ENCODE measurements at places on chromosomes 7 and 10.

- DNase-seq = peak; percentile 69
- no peak overlapping the region for H3K4me3 ChIP-seq
- no peaks in the 10 kb centered on the region for H3K36me3 ChIP-seq
- peaks cover 10% of the 10 kb centered on the region for H3K27me3 ChIP-seq
These were observed 173.9 kb upstream of the SP4 start for GRCh38 chr7:21253740-21254687.

GRCh38 chr10:17427666-17428350, 26.6 kb downstream of the ST8SIA6 start:
- H3K4me3 ChIP-seq = no peak overlapping the region
- H3K27me3 ChIP-seq = no peaks in the 10 kb centered on the region
- no peak for DNase-seq
- H3K27ac ChIP-seq = no peak overlapping the region
- H3K36me3 ChIP-seq = peaks cover 6% of the 10 kb centered on the region

DNA sequence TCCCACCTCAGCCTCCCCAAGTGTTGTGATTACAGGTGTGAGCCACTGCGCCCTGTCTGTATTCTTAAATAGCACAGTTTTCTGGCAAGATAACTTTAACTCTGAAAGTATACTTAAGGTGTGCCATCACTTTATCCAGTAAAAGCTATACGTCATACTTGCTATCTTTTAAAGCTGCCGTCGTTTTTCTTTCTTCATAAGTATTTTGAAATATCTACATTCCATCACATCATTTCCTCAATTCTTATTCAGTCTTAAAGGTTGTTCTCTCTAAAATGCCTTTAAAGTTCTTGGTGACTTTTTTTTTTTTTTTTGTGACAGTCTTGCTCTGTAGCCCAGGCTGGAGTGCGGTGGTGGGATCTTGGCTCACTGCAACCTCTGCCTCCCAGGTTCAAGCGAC, 34.7 kb downstream of the PTPN12 start:
- peaks cover 19% of the 10 kb centered on the region for H3K4me1 ChIP-seq
- H3K27me3 ChIP-seq = no peaks in the 10 kb centered on the region
- H3K36me3 ChIP-seq = peaks cover 69% of the 10 kb centered on the region
- no peak overlapping the region for H3K4me3 ChIP-seq
- no peak for DNase-seq
- H3K27ac ChIP-seq = peak overlapping the region; percentile 16

DNA sequence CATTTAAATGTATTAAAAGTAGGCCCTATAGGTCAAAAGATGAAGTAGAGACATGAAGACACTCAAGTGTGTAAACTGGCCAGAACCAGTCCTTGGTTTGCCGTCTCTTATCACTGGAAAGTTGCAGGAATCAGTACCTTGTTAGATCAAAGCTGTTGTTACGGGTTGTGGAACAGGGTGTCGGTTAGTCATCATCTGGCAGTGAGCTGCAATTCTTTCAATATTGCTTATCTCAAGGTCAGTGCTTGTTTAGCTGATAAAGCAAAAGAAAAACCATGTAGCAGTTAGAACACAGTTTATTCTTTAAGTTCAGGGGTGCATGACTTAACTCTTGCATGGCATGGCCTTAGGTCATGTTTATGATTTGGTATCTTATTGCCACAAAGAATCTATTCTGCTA, 10.0 kb upstream of the SLC13A1 start:
- H3K4me3 ChIP-seq = no peak overlapping the region
- no peak overlapping the region for H3K27ac ChIP-seq
- H3K4me1 ChIP-seq = peaks cover 6% of the 10 kb centered on the region
- no peaks in the 10 kb centered on the region for H3K27me3 ChIP-seq
- no peak for DNase-seq

DNA sequence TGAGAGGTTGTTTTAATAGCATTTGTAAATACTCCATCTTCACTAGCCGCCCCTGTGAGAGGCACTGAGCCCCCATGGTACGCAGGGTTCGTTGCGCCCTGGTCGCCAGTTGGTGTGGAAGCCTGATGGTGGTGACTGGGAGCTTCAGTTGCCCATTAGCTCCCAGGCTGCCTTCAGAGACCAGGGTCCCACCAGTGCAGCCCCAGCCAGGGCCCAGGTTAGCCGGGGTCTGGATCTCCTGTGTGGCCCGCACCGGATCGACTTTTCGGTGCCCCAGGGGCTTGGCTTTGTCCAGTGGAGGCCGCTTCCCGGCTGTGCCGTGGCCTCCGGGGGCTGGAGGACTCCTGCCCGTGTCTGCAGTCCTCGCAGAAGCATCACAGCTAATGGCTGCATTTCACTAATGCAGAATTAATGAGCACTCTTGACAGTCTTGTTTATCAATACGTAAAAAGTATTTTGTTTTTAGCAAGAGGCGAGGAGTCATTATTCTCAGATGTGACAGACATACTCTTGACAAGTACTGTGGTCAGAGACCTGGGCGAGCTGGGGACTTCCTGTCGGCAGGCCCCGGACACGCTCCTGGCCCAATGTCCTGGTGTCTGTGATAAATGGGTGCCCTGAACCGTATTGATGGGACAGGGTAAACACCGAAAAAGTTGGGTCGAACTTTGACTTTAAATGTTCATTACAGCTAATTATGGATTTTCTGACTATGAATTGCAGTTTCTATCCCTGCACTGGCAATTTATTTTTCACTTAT, 99.8 kb downstream of the NKX6-2 start:
- H3K27ac ChIP-seq = no peak overlapping the region
- no peak for DNase-seq
- H3K36me3 ChIP-seq = peaks cover 6% of the 10 kb centered on the region
- peaks cover 12% of the 10 kb centered on the region for H3K4me1 ChIP-seq

DNA sequence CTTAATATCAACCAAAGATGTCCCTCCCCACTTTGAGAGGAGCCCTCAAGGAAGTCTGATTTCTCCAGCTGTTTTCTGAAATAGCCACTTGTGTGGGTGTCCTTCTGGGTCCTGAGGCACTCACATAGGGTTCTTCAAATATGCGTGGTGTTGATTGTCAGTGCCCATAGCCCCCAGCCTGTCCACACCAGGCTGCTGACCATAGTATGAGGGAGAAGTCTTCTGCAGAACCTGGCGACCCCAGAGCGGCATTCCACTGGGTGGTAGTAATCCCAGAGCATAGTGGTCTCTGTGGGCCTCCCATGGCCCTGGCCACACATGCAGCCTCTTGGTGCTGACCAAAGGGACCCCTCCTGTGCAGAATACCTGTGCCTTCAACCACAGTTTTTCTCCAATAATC, 82.7 kb upstream of the MACROH2A2 start:
- no peaks in the 10 kb centered on the region for H3K4me1 ChIP-seq
- no peak for DNase-seq

- peak overlapping the region; percentile 90 for H3K27ac ChIP-seq
- no peaks in the 10 kb centered on the region for H3K27me3 ChIP-seq
- peak overlapping the region; percentile 18 for H3K4me3 ChIP-seq
- H3K4me1 ChIP-seq = peaks cover 46% of the 10 kb centered on the region
- DNase-seq = peak; percentile 91
These were observed 92.8 kb downstream of the CHN2 start for GRCh38 chr7:29287366-29287765.

- no peaks in the 10 kb centered on the region for H3K4me1 ChIP-seq
- no peaks in the 10 kb centered on the region for H3K27me3 ChIP-seq
- H3K36me3 ChIP-seq = peaks cover 4% of the 10 kb centered on the region
- DNase-seq = peak; percentile 66
- H3K4me3 ChIP-seq = no peak overlapping the region
These were observed 59.6 kb downstream of the ADRB1 start for GRCh38 chr10:114103284-114103683.

DNA sequence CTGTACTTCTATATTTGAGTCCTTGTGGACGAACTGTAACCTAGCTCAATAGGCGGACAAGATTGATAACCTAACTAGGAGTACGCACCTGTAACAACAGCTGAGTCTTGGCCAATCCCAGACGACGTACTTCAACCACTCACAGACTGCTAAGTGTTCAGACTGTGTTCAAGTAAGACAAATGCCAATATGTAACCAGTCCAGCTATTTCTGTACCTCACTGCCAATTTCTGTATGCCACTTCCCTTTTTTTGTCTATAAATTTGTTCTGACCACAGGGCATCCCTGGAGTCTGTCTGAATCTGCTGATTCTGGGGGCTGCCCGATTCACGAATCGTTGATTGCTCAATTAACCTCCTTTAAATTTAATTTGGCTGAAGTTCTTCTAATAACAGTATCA, 32.2 kb downstream of the HACD1 start:
- no peaks in the 10 kb centered on the region for H3K4me1 ChIP-seq
- no peaks in the 10 kb centered on the region for H3K27me3 ChIP-seq
- no peak for DNase-seq
- no peaks in the 10 kb centered on the region for H3K36me3 ChIP-seq
- no peak overlapping the region for H3K4me3 ChIP-seq

DNA sequence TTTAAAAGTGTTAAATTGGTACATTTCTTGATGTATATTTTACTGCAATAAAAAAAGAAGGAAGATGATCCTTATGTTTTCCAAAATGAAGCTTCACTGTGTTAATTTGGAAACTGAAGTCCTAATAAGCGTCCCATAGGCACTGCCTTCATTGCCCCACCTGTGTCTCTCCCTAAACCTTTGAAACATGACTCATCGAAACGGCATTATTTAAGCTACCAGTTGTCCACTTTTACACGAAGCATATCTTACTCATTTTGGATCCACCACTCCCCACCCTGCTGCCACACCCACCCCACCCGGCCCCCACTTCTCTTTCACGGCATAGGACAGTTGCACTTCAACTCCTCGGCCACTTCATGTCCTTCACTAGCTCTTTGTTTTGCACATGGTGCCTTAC, 85.5 kb downstream of the KIAA1549 start:
- H3K4me1 ChIP-seq = peaks cover 24% of the 10 kb centered on the region
- no peak overlapping the region for H3K4me3 ChIP-seq
- no peaks in the 10 kb centered on the region for H3K27me3 ChIP-seq
- no peak overlapping the region for H3K27ac ChIP-seq

DNA sequence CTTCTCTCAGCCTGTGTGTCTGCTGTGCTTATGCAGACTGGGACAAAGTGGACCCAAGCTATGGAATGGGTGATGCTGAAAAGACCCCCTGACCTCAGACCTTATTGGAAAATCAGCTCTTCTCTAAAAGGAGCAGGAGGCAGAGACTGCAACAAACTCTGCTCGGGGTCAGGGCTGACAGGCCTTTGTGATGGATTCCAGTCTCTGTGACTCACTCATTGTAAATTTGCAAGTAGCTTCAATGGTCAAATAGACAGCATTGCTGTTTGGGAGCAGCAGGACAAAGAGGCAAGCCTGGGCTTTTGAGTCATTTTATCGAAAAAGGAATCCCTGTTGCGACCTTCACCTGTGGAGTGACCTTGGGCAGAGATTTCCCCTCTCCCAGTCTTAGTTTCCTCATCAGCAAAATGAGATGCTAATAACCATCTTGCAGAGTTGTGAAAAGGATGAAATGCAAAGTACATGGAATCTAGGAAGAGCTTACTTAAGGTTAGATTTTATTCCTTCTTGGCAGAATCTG, 26.1 kb upstream of the GPR26 start:
- no peak overlapping the region for H3K27ac ChIP-seq
- H3K27me3 ChIP-seq = peaks cover 54% of the 10 kb centered on the region
- DNase-seq = no peak
- no peaks in the 10 kb centered on the region for H3K36me3 ChIP-seq

DNA sequence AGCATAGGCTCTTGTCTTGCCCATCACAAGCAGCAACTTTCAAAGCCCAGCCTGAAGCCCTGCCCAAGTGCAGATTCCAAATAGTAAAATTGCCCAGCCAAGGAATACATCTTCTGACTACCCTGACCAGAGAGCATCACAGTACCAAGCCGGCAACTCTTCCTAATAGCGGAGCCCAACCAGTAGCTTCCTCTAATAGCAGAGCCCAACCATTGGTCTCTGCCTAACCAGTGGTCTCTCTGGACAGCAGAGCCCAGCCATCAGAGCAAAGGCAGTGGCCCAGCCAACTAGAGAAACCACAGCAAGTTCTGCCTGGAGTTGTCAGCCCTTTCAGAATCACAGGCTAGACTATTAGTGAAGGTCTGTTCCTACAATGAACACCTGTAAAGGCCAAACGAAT, 285.6 kb downstream of the HGF start:
- H3K27me3 ChIP-seq = peaks cover 10% of the 10 kb centered on the region
- no peaks in the 10 kb centered on the region for H3K36me3 ChIP-seq
- H3K27ac ChIP-seq = no peak overlapping the region
- no peaks in the 10 kb centered on the region for H3K4me1 ChIP-seq
- H3K4me3 ChIP-seq = no peak overlapping the region

DNA sequence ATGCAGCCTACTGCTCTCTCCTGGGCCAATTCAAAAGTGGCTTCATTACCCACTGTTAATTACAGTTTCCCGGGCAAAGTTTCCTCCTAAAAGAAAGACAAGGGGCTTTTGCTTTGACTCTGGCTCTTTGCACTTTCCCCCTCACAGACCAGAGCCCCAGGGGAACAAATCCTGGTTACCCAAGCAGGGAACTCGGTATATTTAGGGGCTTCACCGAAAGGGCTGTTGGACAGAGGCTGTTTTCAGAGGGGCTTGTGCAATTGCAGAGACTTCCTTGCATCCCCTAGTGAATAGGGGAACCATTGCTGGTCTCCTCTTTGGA, 7.0 kb downstream of the CPA1 start:
- no peaks in the 10 kb centered on the region for H3K36me3 ChIP-seq
- H3K27me3 ChIP-seq = no peaks in the 10 kb centered on the region
- H3K4me1 ChIP-seq = no peaks in the 10 kb centered on the region
- no peak for DNase-seq

DNA sequence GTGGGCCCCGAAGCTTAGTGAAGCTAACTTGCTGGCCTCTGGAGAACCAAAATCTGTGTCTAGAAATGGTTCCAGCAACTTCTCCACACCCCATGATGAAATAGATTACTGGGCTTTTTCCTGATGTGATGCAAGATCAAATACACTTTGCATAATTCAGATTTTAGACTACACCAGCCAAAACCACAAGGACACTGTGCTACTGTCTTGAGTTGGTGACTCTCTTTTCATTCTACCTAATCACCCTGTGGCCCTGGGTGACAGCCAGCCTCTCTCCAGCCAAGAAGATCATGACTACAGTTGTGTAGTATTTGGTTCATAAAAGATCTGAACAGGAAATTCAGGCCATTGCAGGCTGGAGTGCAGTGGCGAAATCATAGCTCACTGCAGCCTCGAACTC, 22.2 kb downstream of the AZGP1 start:
- H3K36me3 ChIP-seq = no peaks in the 10 kb centered on the region
- H3K27ac ChIP-seq = peak overlapping the region; percentile 46
- DNase-seq = peak; percentile 88
- H3K27me3 ChIP-seq = peaks cover 13% of the 10 kb centered on the region

DNA sequence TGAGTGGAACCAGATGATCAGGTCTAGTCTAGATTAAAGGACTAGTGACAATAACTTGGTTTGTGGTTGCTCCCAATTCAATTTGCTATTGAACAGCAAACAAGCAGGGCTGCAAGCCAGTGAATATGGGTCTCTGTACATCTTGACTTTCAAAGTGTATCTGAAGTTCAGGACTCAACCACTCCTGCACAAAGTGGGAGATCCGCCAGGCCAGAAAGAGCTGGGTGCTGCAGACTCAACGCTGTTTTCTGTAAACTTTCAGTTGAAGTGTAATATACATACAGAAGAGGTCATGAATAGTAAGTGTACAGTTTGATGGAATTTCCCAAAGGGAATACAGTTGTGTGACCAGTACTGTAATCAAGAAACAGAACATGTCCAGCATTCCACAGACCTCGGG, 416.6 kb downstream of the RPS24 start:
- H3K27me3 ChIP-seq = peaks cover 89% of the 10 kb centered on the region
- no peak overlapping the region for H3K27ac ChIP-seq
- H3K4me3 ChIP-seq = no peak overlapping the region
- no peak for DNase-seq
- H3K36me3 ChIP-seq = no peaks in the 10 kb centered on the region
- H3K4me1 ChIP-seq = no peaks in the 10 kb centered on the region
